ENCODE measurements at places on chromosomes 3 and 15.

DNA sequence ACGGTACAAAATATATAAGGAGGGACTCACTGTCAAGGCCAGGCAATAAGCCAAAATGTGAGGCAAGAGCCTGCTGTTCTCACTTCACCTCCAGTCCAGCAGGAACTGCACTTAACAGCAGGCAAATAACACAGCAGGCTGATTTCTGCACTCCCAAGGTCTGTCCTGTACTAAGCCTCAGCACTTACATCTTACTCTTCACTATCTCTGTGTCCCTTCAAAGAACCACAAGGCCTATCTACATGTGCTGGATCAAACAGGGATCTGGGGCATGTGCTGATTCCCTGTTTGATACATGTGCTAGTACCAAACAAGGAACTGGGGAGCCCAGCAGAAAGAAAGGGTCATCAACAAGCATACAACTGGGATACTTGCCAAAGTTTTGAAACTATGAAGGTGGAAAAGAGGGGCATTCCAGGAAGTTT, 22.2 kb downstream of the UACA start:
- DNase-seq = no peak

- DNase-seq = no peak
These were observed 65.5 kb downstream of the LINGO1 start for GRCh38 chr15:77567202-77567601.

GRCh38 chr3:71127052-71127831, 456.3 kb downstream of the FOXP1 start:
- no peak for DNase-seq

GRCh38 chr15:95018888-95019545, 787.7 kb downstream of the MCTP2 start:
- DNase-seq = no peak

GRCh38 chr15:39215015-39215414, 365.9 kb upstream of the THBS1 start:
- DNase-seq = no peak

GRCh38 chr15:25597571-25597970, 158.7 kb upstream of the UBE3A start:
- DNase-seq = no peak

DNA sequence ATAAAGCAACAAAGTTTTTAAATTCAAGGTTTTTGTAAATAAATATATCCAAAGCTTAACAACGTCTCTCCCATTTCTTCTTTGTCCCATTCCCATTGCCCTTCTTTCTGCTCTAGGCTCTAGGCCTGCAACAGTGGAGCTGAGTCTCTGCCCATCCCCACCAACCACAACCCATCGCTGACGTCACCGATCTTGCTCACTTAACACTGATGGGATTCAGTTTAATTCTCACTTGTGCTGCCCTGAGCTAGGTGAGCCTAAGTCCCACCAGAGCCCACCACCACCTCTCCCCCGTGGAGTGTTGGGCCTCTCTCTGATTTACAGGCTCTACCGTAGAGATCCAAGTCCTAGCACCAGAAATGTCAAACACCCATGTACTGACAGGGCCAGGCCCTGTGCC, 61.3 kb upstream of the RAB6B start:
- no peak for DNase-seq

DNA sequence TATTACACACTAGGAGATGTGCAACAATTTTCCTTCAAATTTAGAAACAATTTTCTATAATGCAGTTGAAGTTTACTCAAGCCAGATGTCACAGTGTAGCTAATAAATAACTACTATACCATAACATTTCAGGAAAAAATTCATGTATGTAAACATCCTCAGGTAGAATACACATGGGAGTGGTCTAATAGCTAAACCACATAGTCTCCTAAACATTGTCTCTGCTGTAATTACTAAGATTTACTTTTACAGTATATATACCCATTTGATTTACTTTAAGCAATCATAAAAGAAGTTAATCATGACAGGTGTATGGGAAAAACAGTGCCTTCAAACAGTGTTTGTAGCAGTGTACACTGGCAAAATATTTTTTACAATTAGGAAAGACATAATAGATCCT, 110.1 kb upstream of the GRM7 start:
- no peak for DNase-seq

- DNase-seq = no peak
These were observed 16.4 kb upstream of the ANXA2 start for GRCh38 chr15:60414016-60414682.

DNA sequence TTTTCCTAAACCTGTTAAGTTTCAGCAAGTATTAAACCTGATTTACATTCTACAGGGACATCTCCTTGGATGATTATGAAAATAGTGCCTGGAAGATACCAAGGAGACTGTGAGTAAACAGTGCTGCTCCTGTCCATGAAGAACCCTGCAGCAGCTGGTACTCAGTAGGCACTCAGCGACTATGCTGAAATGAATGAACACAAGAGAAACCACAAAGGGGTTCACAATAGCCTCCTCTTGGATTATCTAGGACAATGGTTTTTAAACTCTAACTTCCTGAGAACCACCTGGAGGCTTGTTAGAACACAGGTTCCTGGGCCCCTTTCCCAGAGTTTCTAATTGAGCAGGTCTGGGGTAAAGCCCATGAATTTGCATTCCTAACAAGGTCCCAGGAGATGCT, 488.4 kb upstream of the UBE2E2 start:
- DNase-seq = no peak

GRCh38 chr3:175199961-175200360, 340.8 kb downstream of the NAALADL2 start:
- no peak for DNase-seq

DNA sequence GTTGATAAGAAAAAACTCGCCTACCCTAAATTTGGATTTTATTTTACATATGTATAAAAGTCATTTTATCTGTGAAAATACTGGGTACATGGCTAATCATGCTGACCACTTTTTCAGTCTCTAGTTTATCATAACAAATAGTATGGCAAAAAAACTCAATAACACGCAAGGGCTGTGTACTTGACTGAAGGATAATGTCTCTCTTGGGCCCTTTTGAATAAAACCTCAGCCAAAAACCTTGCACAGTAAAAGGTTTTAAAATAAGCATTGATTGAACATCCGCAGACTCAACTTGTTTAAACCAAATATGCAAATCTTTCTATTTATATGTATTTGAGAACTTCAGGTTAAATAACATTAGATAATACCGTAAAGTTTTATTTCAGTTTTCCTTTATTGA, 285.3 kb downstream of the CADM2 start:
- no peak for DNase-seq

- DNase-seq = no peak
These were observed 21.9 kb downstream of the POLR2M start for GRCh38 chr15:57728436-57728835.

DNA sequence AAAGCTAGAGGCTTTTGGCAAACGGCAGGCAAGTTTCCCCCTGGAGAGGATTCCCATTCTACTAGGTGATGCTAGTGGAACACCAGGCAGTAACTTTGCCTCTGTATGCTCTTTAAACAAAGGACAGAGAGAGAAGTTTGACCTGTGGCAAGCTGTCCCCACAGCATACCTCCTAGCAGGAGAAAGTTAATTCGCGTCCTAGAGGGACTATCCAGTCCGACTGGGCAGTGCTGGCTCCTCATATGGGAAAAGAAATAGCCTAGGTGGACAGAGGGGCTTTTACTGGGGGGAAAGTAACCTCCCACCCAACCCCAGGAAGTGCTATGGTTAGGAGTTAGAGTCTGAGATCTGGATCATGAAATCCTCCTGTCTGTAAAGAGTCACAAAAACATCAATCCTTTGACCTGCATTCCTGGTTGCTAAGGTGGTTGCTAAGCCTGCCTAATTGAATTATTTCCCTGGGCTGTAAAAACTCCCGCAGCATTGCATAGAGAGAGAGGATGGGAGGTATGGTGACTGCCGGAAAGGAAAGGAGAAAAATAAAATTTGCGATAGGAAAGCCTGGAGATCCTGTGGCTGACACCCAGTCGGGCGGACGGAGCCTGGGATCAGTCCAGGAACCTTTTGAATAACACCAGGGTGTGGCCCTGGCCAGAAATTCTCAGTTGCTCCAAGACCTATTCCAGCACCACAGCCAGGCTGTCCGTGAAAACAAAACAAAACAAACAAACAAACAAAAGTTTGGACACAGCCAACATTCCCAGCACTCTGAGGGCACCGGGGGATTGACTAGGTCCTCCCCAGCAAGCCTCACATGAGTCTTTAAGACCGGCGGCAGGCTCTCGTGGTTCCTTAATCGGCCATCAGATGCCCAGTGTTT, 67.7 kb upstream of the ATP11B start:
- no peak for DNase-seq

DNA sequence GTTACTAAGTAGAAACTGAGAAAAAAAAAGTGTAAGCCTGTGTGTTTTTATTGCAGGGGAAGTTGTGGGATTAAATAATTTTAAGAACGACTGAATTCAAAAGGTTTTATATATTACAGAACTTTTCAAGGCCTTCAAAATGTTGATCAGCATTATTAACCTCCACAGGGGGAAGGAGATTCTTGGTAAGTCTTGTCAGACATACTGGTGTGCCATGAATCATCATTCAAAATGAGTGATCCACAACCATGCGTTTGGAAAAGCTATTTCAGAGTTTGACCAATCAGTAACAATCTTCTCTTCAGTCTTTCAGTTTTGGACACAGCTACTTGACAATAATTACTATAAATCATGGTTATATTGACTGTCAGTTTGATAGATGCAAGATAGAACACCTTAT, 70.2 kb downstream of the ADAMTS9 start:
- DNase-seq = no peak

GRCh38 chr3:101941318-101942040, 92.2 kb downstream of the NFKBIZ start:
- no peak for DNase-seq

GRCh38 chr3:194133661-194134230, 2.2 kb upstream of the HES1 start:
- DNase-seq = no peak

DNA sequence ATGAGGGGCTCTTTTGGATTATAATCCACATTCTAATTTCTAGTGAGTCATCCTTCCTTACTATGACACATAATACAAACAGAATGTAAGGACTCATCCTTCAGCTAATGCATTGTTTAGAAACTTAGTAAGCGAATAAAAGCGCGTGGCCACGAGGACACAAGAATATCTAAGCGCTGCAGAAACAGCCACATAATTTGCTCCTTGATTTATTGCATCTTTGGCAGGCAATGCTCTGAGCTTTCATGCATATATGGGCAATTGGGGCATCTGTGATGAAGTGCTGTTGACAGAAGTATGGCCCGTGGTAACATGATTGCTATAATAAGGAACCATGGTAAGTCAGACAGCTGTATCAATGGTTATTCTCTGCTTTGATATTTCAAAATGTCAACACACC, 191.3 kb upstream of the ZNF385D start:
- DNase-seq = no peak

- DNase-seq = peak; percentile 70
These were observed 8.9 kb downstream of the CA12 start for GRCh38 chr15:63372753-63373152.

- no peak for DNase-seq
These were observed 71.2 kb upstream of the LIPC start for GRCh38 chr15:58360421-58361090.

DNA sequence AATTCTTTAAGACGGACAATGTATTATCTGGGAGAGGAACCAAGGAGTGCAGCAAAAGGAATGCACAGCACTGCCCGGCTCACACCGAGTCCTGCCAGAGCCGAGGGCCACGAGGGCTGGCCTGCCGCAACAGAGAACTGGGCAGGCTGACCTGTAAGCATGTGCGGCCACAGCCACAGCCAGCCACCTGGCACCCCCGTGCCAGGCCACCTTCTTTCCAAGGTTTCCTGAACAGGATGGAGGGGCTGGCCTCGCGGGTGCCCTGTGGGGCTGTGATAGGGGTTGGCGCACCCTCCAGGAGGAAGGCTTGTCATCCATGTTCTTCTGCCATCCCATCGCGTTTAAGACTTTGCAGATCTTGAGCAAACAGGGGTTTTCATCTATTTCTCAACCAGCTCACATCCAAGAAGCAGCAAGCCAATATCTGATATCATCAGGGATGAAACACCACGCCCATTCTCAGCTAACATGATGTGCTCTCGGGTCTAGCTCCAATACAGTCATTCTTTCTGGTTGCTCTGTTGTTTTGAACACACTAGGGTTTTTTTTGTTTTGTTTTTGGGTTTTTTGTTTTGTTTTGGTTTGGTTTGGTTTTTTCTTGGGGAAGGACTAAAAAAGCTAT, 10.2 kb downstream of the CA12 start:
- no peak for DNase-seq

- DNase-seq = no peak
These were observed 239.2 kb upstream of the IL12A start for GRCh38 chr3:159749406-159749805.

GRCh38 chr3:21392526-21392925, 358.5 kb downstream of the ZNF385D start:
- DNase-seq = no peak
